GM20000 (cell line): ENCODE measurements at places on chromosomes 7 and 10.
A peak's percentile ranks its signal among the peaks of the same experiment; 100 is the strongest.

DNA sequence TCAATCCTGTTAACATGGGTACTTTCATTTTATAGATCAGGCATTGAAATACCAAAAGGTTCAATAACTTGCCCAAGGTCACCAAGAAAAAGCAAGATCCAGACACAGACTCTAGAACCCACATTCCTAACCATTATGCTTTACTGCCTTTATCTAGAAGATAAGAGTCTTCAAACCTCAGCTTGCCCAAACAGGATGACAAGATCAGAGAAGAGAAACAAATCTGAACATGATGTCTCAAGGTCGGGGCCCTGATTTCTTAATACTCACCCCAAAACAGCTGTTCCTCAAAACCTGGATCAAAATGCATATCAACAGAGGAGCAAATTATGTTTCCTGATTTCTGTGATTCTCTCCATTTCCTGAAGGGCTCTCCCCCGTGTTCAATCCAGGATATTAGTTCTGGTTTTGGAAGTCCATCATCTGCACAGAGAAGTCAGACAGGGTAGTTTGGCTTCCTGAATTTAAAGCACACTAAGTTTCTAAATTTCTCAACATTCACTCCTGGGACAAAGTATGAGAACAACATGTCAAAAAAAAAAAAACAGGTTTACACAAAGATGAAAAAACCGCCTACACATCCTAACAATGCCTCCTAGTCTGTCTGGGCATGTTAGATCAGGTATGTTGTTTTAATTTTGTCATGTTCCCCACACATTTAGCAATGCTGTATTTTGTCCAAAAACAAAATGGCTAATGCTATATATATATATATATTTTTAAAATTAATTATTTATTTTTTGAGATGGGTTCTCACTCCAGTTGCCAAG, 16.2 kb downstream of the ZNF786 start:
- no peak for DNase-seq

DNA sequence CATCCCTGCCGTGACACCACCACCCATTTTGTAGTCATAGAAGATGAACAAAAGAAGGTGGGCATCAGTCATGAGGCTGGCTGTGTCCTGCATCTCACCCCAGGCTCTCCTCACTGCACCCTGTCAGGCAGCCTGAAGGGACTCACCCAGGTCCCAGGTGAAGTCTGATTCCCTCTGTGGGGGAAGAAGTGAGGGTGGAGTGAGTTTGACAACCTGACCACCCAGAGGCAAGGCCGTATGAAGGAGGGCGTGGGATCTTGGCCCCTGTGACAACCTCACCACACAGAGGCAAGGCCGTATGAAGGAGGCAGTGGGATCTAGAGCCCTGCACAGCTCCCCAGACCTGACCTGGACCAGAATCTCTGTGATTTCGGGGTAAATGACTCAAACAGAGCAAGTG, 152.5 kb downstream of the DIP2C start:
- no peak for DNase-seq

DNA sequence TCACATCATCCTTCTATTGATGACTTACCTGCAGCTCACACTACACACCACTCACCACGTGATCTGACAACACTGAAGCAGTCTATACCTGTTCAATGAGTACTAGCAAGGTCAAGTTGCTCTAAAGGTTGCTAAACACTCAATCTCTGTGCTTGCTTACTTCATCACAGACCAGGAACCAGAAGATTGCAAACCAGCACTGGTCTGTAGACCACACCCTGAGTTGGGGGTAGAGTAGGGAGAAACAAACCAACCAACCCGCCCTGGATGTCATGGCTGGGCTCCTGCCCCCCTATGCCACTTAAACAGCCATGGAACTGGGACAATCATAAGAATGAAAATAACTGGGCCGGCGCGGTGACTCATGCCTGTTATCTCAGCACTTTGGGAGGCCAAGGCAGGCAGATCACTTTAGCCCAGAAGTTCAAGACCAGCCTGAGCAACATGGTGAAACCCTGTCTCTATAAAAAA, 19.6 kb downstream of the DLG5 start:
- DNase-seq, result no peak

DNA sequence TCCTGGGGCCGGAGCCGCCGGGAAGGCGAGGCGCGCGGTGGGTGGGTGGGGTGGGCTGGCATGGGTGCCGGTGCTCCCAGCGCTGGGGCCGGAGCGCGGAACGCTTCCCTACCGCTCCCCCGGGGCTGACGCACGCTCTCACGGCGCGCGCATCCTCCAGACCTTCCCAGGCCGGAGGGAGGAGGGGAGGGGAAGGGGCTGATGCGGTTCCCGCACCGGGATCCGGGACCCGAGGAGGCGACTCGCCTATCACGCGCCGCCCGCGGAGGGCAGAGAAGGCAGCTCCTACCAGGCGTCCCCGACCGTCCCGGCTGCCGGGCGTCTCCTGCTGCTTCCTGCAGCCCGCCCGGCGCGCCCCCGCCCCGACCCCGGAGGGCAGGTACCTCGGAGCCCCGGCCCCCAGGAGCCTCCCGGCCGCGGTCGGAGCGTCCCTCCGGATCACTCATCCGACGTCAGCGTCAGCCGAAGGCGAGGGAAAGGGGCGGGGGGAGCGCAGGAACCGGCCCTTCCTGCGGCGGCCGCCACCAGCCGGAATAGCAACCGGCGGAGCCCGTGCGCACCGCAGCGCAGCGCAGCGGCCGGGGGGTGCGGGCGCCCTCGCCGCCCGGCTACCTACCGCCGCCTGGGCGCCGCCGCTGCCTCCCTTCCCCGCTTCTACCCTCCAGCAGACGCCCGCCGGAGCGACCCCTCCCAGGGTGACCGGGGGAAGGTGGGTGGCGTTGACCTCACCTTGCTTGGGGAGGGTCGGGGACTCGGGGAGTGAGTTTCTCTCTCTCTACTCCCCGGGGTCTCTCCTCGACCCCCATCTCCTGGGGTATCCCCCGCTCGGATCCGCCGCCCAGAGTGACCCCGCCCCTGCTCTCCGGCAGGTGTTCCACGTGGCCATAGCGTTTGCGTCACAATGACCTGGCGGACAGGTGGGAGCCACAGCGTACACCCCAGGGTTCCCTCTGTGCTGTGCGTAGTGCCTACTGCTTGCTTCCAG, at the start of gene ICA1:
Gene ICA1, minus strand, starts transcription at position 457 of the 985 bp plus-strand sequence. CDS start 26,241 bp downstream, outside the sequence.
- peak; percentile 58 for DNase-seq

- no peak for DNase-seq
Measured at GRCh38 chr10:69470463-69471384, 19.5 kb downstream of the TSPAN15 start.

DNA sequence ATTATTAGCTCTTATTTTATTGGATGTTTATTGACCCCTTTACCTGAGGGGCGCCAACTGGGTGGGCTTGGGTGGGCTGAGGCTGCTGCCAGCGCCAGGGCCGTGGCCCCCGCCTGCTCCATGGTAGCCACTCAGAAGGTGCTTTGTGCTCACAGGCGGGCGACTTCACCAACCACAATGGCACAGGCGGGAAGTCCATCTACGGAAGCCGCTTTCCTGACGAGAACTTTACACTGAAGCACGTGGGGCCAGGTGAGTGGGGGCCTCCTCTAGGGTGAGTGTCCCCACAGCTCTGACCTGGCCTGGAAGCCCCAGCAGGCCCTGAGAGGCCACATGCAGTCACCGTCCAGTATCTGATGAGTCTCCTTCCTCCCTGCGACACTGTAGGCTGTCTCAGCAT, 4.1 kb downstream of the PPIF start:
- no peak for DNase-seq
